ENCODE measurements at places on chromosomes 2 and 18.

- DNase-seq: no peak
Observed at GRCh38 chr18:3660739-3661515, 211.0 kb downstream of the TGIF1 start.

DNA sequence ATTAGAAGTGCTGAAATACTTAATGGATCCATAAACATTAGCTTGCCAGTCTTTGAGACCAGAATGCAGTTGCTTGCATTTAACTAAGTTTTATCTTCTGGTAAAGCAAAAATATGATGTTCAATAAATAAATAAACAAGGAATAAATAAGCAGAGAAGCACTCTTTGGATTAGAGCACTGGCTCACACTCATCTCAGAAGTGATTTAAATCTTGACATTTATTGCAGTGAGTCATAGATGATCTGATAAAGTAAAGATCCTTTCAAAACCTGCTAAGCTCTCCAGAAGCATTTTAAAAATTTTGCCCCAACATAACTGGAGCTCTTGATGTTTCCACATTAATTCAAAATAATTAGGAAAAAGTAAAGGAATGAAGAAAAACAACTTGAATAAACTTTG, 66.8 kb downstream of the KYNU start:
- DNase-seq: no peak

DNA sequence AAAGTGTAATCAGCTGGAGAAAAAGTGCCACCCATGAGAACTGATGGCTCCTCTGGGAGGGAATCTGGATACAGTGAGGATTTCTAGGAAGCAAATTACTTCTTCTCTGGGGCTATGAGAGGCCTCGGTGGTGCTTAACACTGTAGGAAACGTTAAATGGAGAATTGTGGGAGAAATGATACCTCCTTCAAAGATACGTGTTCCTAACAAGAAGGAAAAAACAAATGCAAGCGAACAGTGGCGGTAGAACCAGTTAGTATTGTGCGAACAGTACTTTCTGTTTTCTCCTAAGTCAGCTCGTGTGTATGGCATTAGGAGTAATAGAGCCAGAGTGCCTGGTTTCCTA, 587 bp upstream of the MTIF2 start:
- DNase-seq: no peak

GRCh38 chr18:79588636-79589481, 90.7 kb upstream of the CTDP1 start:
- DNase-seq: no peak

DNA sequence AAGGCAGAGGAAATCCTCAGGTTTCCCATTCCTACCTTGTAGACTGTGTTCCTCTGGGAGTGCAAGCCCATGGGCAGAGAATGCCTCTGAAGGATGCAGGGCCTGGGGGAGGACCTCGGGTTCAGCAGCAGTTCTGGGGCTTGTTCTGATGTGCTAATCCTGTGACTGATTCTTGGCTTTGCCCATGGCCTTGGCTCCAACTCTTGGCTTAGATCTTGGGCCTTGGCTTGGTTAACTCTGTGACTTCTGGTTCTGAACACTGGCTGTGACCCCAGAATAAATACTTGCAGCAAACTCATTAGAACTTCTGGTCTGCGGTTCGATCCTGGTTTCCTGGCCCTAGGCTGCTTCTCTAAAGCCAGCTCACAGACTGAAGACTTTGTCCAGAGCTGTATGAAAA, 366.9 kb upstream of the ZEB2 start:
- no peak for DNase-seq

GRCh38 chr18:21486905-21487437, 113.5 kb downstream of the ESCO1 start:
- no peak for DNase-seq

DNA sequence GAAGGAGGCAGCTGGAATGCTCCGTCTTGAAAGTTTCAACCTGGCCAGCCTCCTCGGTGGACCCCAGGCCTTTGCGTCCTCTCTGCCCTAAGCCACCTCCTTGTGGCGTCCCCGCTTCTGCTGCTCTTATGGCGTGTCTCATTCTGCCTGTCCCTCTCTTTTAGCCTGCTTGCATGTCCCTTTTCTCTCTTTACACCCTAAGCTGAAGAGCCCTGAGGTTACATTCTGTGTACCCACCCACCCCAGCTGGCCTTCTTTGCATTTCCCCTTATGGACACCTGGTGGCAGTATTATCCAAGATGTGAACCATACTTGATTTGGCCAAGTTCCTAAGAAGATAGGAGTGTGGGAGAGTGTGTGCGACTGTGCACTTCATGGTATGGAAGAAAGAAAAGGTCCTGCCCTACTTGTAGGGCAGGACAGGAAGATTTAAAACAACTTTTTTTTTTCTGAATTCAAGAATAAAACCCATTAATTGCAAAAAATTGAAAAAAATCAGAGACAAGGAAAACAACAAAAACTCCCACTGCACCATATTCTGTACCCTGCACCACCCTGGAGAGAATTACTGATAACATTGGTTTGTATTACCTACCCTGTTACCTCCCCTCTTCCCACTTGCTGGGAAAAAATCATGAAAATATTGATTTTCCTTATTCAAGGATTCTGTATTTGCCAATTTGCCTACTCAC, 77.4 kb downstream of the DYSF start:
- DNase-seq: no peak

- no peak for DNase-seq
Observed at GRCh38 chr2:79511320-79511951, 1.4 kb upstream of the CTNNA2 start.

DNA sequence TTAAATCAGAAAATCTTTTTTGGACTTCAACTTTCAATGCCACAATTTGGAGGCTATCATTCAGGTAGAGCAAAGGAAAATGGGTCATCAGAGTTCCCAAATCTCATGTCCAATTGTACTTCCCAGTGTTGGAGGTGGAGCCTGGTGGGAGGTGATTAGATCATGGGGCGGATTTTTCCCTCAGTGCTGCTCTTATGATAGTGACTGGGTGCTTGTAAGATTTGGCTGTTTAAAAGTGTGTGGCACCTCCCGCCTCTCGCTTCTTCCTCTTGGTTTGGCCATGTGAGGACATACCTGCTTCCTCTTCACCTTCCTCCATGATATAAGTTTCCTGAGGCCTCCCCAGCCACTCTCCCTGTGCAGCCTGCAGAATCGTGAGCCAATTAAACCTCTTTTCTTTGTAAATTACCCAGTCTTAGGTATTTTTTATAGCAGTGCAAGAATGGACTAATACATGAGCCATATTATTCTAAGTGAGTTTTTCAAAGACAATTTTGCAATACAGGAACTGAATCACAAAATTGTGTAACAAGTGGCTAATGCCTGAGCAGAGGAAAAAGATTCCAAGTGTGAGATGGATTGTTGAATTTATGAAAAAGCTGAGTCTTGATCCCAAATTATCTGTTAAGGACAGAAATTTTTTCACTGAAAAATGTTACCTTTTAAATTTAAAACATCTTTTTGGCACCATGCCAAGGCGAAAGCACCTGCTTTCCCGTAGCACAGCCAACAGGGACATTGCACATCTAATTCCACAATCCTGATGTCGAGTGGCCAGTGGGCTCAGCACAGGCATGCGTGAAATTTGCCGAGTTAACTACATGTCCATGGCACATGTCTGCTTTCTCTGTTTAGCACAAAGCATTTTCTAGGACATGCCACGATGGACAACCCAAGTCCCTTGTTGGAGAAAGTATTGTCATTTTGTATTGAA, 150.9 kb downstream of the COL6A3 start:
- no peak for DNase-seq

DNA sequence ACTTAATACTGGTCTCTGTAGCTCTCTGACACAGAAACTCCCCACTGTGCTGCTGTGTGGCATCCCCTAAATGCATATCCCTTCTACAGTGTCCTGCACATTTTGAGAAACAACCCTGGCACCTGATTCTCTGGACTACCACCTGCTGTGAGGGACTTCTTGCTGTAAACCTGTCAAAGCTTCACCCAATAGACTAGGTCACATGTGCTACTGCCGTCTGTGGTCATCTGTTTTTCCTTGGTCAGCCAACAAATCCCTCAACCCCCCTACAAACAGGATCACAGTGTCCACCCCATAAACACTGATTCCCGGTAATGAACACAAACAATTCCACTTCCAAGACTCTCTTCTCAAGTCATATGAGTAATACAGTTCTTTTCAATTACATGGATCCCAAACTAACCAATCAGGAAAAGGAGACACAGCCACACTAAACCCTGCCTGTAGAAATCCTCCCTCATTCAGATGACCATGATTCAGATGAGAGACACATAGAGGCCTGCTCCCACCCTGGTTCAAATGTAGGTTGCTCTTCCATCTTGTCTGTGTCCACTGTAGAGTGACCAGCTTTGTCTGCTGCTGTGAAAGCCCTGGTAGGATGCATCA, 1157.4 kb downstream of the RPIA start:
- no peak for DNase-seq

- no peak for DNase-seq
Observed at GRCh38 chr2:218964041-218964771, 4.7 kb downstream of the CDK5R2 start.

GRCh38 chr2:42098571-42099437, 51.0 kb downstream of the PKDCC start:
- DNase-seq: no peak

- DNase-seq: no peak
Observed at GRCh38 chr2:240420206-240421104, 15.0 kb upstream of the GPC1 start.

- DNase-seq: no peak
Observed at GRCh38 chr2:216318521-216318874, 53.8 kb downstream of the MARCHF4 start.

DNA sequence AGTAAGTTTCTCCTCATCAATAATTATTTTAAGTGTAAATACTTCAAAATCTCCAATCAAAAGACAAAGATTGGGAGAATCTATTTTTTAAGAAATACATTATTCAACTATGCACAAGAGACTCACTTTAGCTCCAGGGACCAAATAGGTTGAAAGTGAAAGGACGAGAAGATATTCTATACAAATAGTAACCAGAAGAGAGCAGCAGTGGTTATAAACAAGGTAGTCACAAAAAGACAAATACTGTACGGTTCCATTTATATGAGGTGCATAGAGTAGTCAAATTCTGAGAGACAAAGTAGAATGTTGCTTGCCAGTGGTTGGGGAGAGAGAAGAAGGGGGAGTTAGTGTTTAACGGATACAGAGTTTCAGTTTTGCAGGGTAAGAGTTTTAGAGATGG, 69.8 kb downstream of the POU3F3 start:
- DNase-seq: no peak

DNA sequence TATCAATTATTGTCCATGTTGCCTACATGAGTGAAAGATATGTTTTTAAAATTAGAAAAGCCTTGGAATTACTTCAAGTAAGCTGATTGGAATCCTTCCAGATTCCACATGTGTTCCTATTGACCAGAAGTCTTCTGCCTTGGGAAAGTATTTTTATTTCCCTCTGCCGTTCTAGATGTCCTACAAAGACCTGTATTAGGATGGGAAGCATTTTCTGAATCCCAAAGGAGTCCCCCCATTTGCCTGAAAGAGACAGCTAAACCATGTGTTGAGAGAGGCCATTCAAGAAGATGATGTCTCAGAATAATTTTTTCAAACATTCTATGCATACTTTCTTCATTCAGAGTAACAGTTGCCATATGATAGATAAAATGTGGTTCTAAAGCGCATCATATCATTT, 19.0 kb upstream of the MYO1B start:
- no peak for DNase-seq

DNA sequence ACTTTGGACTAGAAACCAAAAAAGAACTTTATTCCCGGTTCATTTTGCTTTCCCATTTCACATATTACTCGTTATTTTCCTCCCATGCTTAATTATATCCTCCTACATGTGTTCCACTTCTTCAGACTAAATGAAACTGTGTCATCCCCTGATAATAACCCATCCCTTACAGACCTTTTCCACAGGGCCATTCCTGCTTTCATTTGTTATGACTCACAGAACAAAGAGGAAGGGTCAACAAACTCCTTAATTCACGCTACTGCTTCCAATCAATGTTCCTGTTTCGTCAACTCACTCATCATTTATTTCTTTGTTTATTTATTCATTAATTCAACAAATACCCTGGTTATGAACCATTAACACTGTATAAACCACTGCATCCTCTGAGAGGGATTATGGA, 104.5 kb downstream of the ZEB2 start:
- DNase-seq: no peak

DNA sequence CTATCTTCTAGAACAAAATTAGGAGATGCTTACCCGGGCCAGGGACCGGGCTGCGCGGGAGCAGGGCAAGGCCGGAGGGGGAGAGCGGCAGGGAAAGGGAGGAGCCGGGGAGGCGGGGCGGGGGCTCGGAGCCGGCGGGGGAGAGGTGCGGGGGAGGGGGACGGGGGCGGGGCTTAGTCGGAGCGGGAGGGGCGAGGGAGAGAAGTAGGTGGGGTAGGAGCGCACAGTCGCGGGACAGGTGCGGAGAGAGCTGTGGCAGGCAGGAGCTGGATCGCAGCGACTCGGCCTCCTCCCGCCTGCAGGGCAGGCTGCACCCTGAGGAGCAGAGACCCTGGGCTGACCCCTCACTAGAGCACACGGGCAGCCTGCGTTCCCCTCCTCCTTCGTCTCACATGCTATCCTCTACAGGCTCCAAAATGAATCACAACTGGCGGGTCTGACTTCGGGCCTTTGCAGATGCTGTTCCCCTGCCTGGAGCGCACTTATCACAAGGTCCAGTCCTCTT, 290.3 kb downstream of the CELF4 start:
- DNase-seq: no peak

DNA sequence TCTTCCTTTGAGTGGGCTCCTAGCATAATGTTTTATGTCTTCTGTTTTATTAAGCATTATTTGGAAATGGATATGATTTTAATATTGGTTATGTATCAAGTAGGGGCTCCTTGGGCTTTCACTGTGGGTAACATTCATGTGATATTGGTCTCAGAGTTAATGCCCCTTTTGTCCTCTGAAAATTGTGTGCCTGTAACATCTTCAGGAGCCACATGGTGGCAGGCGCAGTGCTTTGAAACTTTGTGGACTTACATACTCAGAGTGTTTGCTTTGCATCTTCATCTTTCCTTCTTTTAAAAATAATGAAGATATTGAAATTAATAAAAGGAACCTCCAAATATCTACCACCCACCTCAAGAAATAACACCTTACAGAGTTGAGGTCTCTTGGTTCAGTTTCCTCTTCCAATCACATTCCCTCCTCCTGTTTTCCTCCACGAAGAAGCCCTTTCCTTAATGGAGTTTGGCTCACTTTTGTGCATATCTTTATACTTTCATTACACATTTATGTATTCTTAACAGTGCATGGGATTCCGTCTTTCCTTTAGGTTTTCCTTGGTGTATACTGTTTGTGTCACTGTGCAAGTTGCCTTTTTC, 73.5 kb downstream of the LIMS1 start:
- DNase-seq: no peak

DNA sequence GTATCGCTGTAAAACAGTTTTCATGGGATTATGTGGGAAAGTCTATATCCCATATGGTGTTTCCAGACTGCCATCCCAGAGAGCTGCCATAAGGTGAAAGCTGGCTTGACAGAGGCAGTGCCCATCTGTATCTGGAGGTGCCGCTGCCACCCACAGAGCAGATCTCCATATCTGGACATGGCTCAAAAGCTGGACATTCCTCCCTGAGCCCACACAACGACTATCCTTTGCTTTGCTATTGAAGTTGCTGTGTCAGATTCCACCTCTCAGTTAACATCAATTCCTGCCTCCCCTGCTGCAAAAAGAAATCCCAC, 55.2 kb downstream of the RND3 start:
- DNase-seq: no peak

Data from activated naive CD4-positive, alpha-beta T cell (primary cell).